Mammary epithelial cell (primary cell): ENCODE measurements at places on chromosomes 11 and 22.

GRCh38 chr11:33742249-33742851 lies 6.1 kb upstream of the CD59 start:
- no peak for DNase-seq

DNA sequence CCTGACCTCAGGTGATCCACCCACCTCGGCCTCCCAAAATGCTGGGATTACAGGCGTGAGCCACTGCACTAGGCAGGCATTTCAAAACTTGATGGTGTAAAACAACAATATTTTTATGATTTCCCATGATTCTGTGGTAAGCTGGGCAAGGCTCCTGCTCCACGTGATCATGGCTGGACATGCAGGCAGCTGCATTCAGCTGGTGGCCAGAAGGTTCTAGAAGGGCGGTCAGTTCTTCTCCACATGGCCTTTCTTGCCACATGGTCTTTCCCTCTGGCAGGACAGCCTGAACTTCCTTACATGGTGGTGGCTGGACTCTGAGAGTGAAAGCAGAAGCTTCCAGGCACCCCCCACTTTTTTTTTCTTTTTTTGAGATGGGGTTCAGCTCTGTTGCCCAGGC lies 9.9 kb upstream of the RASD2 start:
- no peak for DNase-seq

DNA sequence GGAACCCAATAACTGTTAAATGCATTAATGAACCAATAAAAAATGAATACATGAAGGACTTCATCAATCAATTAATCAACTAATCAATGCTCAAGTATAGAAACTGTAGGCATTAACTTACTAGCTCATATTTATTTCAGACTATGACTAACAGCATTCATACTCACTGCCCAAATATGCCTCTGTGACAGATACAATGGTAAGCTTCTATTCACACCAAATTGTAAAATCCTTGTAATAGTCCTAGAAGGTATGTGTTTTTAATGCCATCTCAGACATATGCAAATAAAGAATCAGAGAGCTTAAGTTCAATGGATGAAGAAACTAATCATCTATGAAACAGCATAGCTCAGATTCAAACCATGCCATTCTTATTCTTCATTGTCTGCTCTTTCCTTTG lies 1253.6 kb upstream of the TENM4 start:
- DNase-seq, result peak; percentile 29

- DNase-seq, result peak; percentile 8
Measured at GRCh38 chr11:65043881-65044501, 3.0 kb downstream of the SAC3D1 start.

DNA sequence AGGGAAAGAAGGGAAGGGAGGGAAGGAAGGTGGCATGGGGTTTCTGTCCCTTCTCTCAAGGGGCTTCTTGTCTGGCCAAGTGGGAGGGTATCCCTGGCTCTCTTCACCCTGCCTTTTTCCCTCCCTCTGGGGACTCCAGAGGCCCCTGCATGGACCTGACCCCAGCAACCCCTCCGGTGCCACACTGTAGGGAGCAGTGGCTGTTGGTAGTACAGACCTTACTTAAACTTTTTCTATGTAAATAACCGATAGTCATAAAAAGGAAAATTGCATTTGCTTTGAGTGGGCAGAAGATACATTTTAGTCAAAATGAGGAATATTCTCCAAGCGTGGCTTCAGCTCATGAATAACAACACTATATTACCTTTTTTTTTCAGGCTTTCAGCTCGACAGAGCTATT lies 1384.0 kb downstream of the BRD1 start:
- DNase-seq, result no peak

DNA sequence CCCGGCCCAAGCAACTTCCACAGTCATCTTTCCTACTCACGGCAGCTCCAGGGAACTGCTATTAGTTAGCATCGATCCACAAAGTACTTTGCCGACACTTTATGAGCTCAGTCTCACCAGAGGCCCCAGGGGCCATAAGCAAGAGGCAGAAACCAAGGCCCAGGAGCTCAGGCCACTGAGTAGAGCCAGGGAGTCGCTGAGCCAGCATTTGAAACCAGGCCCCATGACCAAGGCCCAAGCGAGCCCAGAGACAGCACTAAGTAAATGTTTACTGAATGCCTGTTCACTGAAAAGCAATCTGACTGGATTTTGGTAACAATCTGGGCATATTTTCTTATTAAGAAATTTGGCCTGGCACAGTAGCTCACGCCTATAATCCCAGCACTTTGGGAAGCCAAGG lies 43.3 kb downstream of the ARRB1 start:
- DNase-seq, result no peak

- peak; percentile 40 for DNase-seq
Measured at GRCh38 chr11:27395556-27396258, 32.7 kb upstream of the CCDC34 start.

DNA sequence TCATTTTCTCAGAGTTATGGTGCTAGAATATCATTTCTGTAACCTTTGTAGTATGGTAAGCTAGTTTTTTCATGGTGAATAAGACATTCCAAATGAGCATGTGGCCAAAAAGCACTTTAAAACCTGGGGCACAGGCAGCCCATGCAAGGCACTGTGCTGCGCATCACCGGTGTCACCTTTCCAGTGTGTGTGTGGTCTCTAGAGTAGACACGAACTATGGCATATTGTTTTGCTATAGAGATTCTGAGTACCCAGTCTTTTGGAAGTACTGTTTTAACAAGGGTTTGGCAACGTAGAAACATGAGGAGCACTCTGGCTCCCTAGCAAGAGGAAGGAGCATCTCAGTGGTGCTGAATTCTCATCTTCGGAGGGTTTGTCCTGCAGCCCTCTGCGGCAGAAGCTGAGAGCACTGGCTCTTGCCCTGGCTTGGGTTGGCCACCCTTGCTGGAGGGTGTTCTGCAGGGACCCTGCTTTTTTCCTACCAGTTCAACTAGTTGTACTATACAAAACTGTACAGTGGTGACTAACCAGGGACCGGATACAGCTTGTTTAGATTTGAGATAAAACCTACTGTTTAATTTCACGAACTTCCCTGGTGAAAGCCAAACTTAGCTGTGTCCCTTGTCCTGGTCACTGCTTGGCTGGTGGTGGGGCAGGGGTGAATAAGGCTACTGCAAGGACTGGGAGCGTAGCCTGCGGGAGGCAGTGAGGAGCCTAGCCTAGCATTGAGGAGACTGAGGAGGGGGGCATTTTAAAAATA lies 135.7 kb downstream of the ATXN10 start:
- no peak for DNase-seq

DNA sequence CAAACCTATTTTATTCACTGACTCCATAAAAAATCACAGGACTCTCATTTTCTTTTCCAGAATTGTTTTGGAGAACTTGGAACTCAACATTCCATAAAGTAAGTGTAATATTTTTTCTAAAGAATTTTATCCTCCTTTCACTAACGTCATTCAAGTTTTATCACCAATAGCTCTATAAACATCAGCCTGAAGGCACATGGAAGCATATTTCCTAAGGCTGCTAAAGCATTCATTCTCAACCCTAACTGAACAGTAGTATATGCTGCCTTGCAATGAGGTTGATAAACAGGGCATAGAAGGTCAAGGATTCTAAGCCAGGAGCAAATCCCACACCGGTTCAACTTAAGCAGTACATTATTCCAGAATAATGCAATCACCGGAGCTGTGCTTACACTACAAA lies 273.9 kb downstream of the RAB38 start:
- DNase-seq, result no peak

DNA sequence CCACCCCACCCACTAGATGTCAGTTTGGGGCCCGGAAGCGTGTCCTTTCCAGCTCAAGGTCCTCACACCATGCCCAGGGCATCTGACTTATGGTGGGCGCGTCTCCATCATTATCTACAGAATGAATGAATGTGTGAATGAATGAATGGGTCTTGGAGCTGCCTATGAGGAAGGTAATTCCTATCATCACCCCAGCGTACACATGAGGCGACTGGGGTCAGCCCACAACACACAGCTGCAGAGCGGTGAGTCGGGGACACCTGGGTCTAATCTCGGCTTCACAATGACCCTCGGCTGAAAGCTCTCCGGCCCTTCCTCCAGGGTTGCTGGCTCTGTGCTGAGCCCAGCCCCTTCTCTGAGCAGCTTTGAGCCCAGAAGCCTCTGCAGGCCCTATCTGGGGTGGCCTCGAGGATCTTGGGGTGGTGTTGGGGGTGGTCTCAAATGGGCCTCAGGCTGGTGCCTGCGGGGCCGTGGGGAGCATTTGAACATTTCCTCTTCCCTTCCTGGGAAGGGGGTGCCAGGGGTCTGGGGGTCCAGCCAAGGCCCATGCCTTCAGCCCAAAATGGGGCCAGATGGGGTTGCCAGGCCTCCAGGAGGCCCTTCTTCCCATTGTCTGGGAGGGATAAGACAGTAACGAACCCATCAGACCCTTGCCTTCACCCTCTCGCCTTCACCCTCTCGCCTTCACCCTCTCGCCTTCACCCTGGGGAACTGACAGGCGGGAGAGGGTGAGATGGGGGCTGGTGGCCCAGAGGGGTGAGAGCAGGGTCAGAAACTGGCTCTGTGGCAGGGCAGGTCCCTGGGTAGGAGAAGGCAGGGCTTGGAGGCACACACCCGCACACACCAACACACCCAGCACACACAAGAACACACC lies 82.4 kb downstream of the MYEOV start:
- DNase-seq, result peak; percentile 20

GRCh38 chr22:39750759-39751158 lies 142.8 kb downstream of the ENTHD1 start:
- DNase-seq, result no peak

DNA sequence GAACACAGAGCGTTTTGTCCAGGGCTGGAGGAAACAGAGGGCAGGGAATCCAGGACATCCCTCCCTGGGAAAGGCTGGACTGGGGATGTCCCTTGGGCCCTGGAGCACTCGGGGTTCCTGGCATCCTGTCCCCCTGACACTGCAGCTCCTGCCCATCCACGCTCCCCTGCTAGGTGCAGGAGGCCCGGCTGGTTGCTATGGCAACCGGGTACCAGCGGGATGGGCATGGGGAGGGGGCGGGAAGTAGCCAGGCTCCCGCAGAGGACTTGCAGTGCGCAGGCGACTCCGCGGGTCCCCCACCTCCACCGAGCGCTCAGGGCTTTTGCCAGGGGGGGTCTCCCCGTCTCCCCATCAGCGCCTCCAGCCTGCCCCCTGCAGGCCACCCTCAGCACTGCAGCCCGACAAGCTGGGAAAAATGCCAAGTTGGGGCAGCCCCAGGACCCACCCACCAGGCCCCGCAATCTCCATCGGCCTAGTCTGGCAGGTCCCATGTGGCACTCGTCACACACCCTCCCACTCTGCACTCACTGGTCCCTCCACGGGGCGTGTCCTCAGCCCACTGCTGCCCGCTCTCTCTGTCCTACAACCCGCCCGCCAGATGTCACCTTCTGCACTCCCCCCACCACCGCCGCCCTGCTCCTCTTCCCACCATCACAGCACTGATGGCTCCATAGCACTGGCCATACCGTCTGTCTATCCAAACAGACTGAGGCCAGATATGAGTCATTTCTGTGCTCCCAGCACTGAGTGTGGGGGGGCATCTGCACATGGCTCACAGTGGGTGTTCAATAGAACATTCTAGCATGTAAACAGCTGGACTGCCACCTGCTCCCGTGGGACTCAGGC lies 31.5 kb downstream of the KIAA0930 start:
- DNase-seq, result peak; percentile 46

DNA sequence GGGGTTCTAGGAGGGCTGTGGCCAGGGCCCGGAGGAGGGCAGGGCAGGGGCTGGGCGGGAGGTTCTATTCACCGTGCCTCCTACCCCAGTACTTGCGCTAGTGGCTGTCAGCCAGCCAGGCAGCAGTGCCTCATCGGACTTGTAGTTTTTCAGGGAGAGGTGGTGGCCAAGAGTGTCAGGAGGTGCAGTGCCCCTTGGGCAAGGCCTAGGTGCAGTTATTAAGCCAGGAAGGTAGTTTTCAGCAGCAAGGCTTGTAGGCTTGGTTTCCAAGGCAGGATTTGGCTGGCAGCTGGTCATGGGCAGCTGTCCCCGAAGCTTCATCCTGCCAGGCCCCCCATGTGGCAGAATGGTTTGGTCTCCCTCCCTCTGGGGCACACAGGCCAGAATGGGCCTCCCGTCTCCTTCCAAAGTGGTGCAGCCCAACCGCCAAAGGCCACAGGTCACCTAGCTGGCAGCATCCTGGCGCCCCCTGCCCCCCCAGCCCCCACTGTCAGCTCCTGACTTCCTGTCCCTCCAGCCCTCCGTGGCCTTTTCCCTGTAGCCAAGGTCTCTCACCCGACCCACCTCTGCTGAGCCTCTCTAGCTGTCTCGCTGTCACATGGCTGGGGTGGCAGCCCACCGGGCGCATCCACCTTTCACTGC lies 8.5 kb downstream of the CCDC88B start:
- DNase-seq, result no peak

- peak; percentile 20 for DNase-seq
Measured at GRCh38 chr22:38074181-38075104, 9.5 kb downstream of the SLC16A8 start.

DNA sequence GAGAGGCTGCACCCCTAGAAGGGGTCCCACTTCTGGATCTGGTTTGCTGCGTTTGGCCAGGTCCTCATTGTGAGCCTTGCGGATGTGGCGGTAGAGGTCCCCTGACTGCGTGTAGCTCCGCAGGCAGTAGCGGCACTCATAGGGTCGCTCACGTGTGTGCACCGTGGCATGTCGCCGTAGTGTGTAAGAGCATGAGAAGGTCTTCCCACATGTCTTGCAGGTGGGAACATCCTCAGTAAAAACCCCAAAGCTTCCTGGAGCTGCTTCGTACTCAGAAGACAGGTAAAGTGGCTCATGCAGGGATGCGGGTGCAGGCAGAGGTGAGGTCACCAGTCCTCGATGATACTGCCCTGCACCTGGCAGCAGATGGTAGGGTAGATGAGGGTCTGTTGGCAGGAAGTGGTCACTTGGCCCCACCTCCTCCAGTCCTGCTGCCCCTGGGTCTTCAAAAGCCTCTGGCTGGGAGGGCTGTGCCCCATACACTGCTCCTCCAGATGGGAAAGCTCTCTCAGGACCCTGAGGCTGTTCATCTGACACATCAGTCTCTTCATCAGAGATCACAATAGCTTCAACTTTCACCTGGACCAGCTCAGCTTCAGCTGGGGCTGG lies 1.7 kb downstream of the ZBTB3 start:
- DNase-seq, result no peak

GRCh38 chr22:49206281-49206680 lies 621.4 kb downstream of the BRD1 start:
- no peak for DNase-seq

DNA sequence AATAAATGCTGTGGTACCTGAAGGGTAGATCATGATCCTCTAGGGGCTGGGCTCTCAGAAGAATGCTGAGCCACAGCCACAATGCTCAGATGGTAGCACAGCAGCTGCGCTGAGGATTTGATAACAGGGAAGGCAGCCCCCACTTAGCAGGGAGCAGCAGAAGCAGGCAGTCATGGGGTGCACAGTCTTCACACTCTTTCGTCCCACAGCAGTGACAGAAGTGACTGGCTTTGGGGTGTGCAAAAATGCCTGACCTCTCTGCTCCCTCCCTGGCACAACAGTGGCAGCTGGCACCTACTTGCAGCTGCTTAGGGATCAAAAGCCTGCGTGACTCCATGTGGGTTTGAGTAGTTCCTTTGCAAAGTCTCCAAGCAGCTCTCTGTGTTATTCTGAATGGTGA lies 1349.8 kb upstream of the RAG2 start:
- no peak for DNase-seq

GRCh38 chr11:75280227-75280701 lies 39.7 kb downstream of the TPBGL start:
- peak; percentile 51 for DNase-seq

- peak; percentile 40 for DNase-seq
Measured at GRCh38 chr22:44701824-44702478, at the start of gene PRR5. TSS of gene PRR5 (plus strand) at chr22:44702204. CDS start at chr22:44702475, 271 bp downstream.

GRCh38 chr11:77819921-77820564 lies 479 bp downstream of the RSF1 start:
- peak; percentile 40 for DNase-seq
